Brain pericyte (primary cell): ENCODE measurements at places on chromosomes 2 and 18.

- DNase-seq, result no peak
Measured at GRCh38 chr2:189298038-189298437, 118.5 kb upstream of the COL5A2 start.

DNA sequence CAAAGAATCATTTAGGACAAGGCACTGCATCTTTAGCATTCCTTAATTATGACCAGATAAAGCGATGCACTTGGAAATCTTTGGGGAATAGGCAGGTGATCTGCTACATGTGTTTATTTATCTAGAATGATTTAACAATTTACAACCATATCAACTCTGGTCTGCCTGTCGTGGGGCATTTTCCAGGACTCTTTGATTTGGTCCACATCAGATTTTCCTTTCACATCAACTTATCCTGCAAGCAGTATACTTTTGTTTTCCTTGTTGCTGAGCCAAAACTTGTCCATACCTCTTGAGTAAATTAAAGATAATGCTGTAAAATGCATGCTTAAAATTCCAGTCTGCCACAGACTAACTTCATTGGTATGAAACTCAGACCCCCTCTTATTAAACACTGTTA lies 312.4 kb upstream of the TCF4 start:
- DNase-seq, result no peak

DNA sequence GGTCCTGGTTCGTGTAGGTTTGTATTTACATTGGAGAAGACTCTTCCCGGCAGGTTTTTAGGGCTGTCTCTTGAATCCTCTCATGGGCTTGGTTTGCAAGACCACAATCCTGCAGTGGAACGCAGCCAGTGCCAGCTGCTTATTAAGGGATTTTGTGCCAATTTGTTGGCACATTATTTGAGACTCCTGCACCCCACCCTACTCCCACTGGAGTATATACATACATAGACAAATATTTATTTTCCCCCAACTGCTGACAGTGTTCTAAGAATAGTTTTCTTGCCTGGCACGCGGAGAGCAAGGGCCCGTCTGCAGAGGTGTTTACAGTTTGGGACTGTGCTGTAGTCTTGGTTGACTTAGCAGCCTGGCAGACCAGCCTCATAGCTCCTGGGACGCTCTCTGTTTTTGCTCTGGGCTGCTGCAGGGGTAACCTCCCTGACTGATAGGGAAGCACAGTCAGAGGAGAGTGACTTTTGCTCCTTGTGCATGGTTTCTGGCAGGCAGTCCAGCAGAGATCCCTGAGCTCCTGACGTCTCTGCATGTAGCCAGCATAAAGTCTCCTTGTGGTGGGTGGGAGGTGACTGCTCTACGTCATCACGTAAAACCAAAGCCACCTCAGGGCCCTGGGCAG lies 1.9 kb downstream of the LDLRAD4 start:
- no peak for DNase-seq

- DNase-seq, result no peak
Measured at GRCh38 chr2:176068419-176068832, 15.3 kb downstream of the EVX2 start.

GRCh38 chr2:160650196-160651118 lies 156.8 kb upstream of the RBMS1 start:
- DNase-seq, result no peak

GRCh38 chr2:227472265-227473121 lies 537 bp downstream of the AGFG1 start:
- DNase-seq, result no peak

DNA sequence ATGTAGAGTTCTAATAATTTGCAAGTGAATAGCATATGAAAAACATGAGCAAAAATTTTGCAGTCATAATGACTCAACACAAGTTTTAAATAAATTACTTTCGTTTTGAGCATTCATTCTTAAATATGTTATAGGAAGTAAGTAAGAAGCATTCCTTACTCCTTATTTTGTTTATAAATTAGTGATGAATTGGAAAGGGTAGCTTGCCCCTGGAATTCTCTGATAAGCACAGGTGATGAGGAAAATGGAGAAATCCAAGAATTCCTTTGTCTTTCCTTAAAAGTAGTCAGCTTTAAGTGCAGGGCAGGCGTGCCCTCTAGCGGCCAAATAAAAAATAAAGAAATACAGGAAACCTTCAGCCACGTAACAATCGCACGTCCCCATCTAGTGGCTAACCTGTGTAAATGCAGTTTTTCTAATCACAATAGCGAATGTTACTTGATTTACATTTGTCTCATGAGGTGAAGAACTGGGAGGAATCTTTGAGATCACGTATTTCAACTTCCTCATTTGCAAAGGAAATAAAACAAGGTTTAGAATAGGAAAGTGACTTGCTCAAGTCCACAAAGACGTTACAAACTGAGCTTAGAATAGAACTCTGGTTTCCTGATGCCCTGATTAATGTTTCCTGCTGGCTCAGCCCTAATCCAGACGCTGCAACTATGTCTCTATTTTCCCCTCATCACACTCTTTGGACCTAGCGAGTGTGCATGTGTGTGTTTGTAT lies 47.2 kb upstream of the ZNG1B start:
- peak; percentile 39 for DNase-seq

GRCh38 chr2:96423291-96423690 lies 81.9 kb downstream of the NEURL3 start:
- DNase-seq, result no peak
